ENCODE measurements at places on chromosomes 2 and 18.
A peak's percentile ranks its signal among the peaks of the same experiment; 100 is the strongest.

- DNase-seq = no peak
Observed at GRCh38 chr2:68971591-68972231, 2.7 kb upstream of the GKN1 start.

GRCh38 chr2:98726205-98726604, 4.7 kb downstream of the MGAT4A start:
- DNase-seq = no peak

DNA sequence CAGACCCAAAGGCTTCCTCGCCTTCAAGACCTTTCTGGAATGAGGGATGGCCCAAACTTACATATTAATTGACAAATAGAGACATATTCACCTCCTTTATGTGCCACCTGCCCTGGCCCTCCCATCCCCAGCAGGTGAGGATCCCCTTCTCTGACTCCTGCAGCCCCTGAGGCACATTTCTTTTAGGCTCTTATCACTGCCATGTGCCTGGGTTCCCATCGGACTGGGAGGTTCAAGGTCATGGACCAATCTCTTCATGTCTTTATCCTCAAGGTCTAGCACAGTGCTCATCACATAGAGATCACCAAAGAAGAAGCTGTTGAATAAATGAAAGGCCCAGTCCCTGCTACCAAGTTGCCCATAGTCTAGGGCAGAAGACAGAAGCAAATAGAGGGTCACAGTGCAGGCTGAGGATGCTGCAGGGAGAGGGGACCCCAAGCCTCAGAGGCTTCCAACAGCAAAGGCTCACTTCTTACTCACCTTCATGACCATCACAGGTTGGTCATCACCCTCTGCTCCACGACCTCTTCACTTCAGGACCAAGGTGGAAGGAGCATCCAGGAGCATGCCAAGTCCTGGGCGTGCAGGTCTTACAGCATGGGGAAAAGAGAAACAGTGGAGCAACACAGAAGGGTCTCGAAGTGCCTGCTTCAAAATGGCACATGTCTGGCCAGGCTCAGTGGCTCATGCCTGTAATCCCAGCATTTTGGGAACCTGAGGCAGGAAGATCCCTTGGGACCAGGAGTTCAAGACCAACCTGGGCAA, 193.9 kb downstream of the SMAD2 start:
- DNase-seq = no peak

DNA sequence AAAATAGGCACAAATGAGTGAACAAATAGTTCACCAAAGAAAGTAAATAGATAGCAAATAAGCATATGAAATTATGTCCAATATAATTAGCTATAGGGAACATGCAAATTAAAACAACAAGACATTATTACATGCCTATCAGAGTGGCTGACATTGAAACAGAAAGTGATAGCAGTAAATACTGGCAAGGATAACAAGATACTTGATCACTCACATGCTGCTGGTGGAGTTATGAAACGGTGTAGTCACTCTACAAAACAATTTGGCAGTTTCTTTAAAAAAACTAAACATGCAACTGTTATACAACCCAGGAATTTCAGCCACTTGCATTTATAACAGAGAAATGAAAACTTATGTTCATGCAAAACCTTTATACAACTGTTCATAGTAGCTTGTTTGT, 439.2 kb upstream of the ACVR2A start:
- no peak for DNase-seq

DNA sequence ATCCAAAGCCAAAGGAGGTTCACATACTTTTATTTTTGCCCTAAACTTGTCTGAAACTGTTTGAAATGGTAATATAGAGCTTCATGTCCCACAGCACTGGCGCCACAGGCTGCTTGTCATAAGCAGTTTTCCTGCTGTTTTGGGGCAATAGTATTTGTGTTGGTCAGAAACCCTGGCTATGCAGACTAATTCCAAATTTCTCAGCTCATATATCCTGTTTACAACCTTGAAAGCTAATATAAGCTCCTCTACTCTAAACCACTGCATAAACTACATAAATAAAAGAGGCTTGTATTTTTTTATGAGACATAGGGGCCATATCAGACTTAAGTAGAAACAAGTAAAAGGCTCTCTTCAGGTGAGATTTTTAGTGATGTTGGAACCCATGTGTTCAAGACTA, 736.8 kb upstream of the ID2 start:
- DNase-seq = no peak

DNA sequence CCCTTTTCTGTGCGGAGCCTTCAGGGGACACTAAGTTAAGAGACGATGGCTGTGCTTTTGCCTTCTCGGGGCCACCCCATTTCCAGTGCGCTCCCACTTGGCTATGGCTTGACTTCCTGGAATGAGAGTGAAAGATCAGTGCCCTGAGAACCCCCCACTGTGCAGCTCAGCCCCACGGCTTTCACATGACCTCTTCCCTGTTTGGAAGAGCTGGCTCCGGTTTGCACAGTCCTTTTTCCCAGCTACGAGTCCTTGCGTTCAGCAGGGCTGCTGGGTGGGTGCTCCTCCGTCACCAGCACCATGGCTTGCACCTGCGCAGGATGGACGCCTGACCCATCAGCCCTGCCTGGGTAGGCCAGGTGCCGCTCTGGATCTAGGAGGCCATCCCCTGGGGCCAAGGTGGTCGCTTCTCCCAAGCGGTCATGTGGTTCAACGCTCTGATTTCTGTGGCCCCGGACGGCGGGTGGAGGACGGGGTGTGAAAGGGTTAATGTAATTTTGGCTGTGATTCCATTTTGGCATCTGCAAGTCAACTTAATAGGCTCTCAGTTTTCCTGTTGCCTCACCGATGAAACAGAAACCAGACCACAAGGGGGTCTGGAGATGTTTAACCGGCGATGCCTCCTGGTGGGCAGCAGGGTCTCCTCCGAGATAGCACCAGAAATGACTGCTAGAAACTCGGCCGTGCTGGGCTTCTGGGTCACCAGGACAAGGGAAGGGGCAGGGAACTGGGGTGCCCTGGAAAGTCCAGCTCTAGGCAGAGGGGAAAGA, 113.1 kb upstream of the HAAO start:
- DNase-seq = no peak

GRCh38 chr2:120109186-120110061, 96.5 kb downstream of the EPB41L5 start:
- no peak for DNase-seq

DNA sequence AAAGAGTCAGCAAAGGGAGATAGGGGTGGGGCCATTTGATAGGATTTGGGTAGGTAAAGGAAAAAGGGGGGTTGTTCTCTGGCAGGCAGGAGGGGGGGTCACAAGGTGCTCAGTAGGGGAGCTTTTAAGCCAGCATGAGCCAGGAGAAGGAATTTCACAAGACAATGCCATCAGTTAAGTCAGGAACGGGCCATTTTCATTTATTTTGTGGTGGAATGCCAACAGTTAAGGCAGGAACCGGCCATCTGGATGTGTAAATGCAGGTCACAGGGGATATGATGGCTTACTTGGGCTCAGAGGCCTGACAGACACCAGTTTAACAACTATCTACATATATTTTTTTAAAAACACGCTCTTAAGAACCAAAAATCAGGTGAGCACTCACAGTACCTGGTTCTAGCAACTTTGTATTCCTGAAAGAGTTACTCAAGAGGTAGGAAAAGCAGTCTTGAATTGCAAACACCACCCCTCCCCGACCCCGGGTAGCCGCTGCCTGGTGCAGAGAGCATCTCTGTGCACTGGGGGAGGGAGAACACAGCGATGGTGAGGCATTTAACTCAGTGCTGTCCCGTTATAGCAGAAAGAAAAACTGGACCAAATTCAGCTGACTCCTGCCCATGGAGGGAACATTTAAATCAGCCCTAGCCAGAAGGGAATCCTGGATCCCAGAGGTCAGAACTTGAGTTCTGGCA, 414.5 kb upstream of the KLHL29 start:
- DNase-seq = no peak

GRCh38 chr2:152716805-152717227, 445 bp downstream of the PRPF40A start:
- DNase-seq = no peak

GRCh38 chr2:218286570-218287459, 5.5 kb downstream of the TMBIM1 start:
- DNase-seq = peak; percentile 82

- no peak for DNase-seq
Observed at GRCh38 chr2:37619959-37620300, 51.5 kb downstream of the CDC42EP3 start.

DNA sequence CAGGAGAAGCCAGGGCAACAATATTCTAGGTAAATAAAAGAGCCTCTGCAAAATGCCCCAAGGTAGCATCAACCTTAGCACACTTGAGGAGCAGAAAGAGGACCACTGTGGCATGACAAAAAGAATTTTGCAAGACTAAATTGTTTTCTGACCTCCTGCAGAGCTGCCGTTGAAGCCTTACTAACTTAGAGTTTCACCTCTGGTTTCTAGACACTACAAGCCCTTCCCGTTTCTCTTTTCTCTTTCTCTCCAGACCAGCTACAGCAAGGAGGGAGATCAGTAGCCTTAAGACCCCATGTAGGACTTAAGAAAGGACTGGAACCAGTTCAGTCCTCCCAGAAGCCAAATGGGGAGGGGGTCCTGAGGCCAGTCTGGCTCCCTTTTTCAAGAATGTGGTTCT, 73.3 kb upstream of the SP3 start:
- no peak for DNase-seq

- no peak for DNase-seq
Observed at GRCh38 chr18:70288851-70289328, at the start of gene SOCS6. Gene SOCS6 (plus strand): TSS chr18:70289045. CDS start chr18:70324669, 35,624 bp downstream.

GRCh38 chr2:285531-285930, 2.4 kb downstream of the ALKAL2 start:
- no peak for DNase-seq

DNA sequence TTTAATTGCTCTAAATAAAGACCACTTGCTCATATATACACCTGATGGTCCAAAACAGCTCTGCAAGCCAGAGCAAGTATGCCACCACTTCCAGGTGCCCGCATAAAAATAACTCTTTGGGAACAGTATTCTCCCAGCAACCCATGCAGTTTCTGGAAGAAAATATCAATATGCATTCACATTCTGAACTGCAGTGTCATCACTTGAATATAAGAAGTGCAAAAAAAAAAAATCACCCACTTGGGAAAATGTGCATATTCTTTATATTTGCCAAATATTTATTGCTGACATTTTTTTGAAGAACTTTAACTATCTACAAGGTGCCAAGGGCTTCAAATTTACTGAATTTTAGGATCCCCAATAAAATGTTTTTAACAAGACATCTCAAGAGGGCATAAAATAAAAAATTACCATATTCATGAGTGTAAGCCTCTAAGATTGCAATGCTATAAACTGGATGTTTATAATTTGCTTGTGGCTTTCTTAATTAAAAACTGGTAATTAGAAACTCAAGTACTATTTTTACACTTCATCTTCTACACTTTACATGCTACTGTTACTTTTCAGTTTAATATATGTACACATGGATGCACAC, 360.6 kb upstream of the HNRNPA3 start:
- no peak for DNase-seq

GRCh38 chr2:186852508-186852907, 3.5 kb upstream of the ZSWIM2 start:
- DNase-seq = no peak

- DNase-seq = no peak
Observed at GRCh38 chr2:45844796-45845457, 193.5 kb downstream of the PRKCE start.

- DNase-seq = no peak
Observed at GRCh38 chr2:238226698-238227586, 12.9 kb downstream of the HES6 start.

DNA sequence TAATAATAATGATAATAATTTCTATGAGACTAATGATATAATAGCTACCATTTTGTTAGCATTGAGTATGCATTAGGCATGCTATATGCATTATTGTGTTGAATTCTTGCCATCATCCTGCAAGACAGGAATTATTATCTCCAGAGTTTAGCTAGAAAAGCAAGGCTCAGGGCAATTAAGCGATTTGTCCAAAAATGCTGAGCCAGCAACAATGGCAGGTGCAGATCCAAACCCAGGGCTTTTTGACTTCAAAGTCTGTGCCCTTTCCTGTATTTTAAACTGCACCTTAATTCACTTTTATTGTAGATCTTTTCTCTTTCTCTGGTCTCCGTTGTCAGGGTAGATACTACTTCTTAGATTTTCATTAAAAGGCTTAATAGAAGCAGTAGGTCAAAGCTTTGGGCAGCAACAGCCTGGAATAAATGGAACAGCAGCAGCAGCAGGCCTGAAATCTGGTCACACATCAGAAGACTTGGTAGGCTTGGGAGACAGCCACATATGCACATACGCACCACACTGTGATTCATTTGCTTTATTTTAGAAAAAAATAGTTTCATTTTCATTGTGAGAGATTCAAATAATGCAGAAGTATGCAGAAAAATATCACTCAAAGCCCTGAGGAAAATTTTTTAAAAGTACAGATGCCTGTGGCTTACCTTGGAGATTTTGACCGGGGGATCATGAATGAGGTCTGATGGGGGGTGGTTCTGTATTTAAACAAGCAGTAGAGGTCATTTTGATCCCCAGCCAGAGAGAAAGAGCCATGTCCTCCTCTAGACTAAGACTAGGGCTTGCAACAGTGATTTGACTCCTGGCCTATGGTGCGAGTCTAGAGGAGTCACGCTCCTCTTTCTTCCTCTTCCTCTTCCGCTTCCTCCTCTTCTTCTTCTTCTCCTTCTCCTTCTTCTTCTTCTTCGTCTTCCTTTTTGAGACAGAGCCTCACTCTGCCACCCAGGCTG, 455.7 kb downstream of the TSN start:
- no peak for DNase-seq

DNA sequence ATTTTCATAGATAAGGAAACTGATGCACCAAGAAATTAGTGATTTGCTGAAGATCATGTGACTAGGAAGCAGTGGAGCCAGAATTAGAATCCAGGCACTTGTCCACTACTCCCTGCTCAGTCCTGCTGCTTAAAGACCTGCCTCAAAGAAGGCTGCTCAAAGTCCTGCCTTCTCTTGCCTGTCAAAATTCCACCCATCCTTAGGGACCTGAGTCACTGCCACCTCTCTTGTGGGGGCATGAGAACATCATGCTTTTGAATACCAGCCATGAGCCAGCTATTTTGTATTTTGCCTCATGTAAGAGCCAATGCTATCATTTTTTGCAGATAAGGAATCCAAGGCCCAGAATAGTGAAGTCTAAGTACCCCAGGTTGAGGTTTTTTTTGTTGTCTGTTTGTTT, 47.1 kb downstream of the DDX1 start:
- no peak for DNase-seq

Data from amygdala (tissue), 56 donors.